Vein endothelial cell (primary cell): ENCODE measurements at places on chromosomes 11 and 22. TPM values are rescaled to one million over a fixed set of nuclear protein-coding genes. Genes with fewer than 3 reads are reported as not detected.

Gene KRTAP5-11
- not detected in 2 replicates for total RNA-seq

Gene NAALAD2
- 0.29 TPM in 1 of 2 replicates, not detected in the other for total RNA-seq

Gene MRGPRF
- 0.10 and 0.33 TPM in 2 replicates for total RNA-seq

Gene C11orf16
- total RNA-seq, result not detected in 2 replicates

Gene REXO2
- 98.0 and 103 TPM in 2 replicates for total RNA-seq

Gene NLRP14
- 0.10 and 0.65 TPM in 2 replicates for total RNA-seq

Gene MN1
- 4.0 and 7.8 TPM in 2 replicates for total RNA-seq
